H9 (cell line): ENCODE measurements at places on chromosomes 1 and 21. TPM values are rescaled to one million over a fixed set of nuclear protein-coding genes. Genes with fewer than 3 reads are reported as not detected.

The ZNF593OS gene
- not detected in 2 replicates for total RNA-seq

The OXCT2 gene
- total RNA-seq: 3.7 and 4.3 TPM in 2 replicates

The C1QTNF12 gene
- 4.4 and 4.7 TPM in 2 replicates for total RNA-seq

The GIPC2 gene
- total RNA-seq: 0.85 and 0.90 TPM in 2 replicates

The HOOK1 gene
- 31.0 and 42.0 TPM in 2 replicates for total RNA-seq

The HPCA gene
- 1.1 and 1.2 TPM in 2 replicates for total RNA-seq

The RSPH1 gene
- 0.31 TPM in 1 of 2 replicates, not detected in the other for total RNA-seq

The HSPA6 gene
- total RNA-seq: not detected in 2 replicates

DNA sequence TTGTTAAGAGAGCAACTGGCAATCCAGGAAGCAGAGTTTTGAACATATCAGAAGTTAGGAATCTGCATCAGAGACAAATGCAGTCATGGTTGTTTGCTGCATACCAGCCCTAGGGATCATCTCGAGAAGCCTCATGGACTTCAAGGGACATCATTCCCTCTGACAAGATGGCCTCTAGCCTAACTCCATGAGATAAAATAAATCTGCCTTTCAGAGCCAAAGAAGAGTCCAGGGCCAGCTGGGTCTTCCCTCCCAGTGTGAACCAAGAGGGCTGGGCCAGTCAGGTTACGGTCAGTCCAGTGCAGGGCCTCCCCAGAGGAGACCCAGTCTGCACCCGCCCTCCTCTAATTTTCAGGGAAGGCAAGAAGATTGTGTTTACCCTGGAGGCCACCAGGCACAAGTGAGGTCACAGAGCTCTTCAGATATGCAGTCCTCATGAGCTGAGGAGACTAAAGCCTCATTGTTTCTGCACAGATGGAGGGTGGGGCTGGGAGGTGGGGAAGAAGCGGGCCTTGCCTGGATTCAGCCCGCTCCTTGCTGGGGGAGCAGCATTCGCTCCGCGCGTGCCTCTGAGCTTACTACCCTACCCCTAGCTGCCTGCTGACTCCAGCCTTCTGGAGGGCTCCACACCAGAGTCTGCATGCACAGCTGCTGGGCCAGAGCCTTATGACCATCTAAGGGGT lies 52.8 kb downstream of the CAPN2 start:
- DNase-seq: no peak

DNA sequence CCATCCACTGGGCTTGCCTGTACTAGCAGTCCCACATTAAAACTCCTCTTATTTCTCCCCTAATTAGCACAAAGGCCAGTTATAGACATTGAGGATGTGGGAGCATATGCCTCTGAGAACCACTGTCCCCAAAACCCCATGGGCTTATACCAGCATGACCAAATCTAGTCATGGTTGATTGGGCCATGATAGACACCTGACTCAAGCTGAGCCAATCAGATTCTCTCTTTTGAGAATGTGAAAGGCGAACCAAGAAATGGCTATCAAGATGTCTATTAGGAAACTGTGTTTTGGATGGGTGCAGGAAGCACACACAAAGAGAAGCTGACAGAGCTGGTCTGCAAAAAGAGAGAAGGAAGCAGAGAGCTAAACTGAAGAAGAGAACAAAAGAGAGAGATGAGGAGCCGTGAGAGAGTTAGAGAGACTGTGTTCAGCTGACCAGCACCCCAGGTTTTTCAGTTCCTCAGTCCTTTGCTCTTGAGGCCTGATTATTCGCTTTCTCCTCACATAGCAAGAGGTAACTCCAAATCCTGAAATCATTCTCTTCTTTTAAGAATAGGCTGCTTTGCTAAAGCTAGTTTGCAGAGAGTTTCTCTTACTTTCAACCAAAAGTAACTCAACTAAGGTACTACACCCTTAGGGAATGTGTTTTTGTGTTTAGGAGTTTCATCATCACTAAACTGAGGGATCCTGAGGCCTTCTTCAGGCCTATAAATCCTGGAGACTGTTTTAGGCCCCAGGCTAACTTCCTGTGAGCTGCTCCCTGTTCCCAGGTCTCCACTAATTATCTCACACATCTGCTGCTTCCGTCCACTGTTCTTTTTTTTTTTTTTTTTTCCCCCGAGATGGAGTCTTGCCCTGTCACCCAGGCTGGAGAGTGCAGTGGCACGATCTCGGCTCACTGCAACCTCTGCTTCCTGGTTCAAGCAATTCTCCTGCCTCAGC lies 7.9 kb upstream of the TIPRL start:
- DNase-seq: no peak

- no peak for DNase-seq
Measured at GRCh38 chr21:19353256-19353655, 949.7 kb upstream of the TMPRSS15 start.

- peak; percentile 86 for DNase-seq
Measured at GRCh38 chr21:26842974-26843932, 2.0 kb downstream of the ADAMTS1 start.

DNA sequence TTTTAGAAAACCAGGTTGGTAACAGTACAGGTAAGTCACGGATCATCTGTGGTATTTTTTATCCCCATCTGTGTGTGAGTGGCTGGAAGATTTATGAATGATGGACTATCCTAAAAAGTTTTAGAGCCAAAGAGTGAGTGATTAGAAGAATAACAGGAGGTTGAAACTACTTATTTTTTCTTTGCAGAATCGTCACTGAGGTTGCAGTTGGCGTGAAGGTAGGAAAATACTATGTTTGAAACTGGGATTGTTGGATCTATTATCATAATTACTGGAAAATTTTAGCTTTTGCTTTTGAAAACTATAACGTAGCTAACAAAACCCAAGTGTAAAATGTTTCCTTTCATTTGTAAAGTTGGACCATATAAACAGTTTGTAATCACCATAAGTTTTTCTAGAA lies 1.8 kb downstream of the PTBP2 start:
- DNase-seq: no peak

DNA sequence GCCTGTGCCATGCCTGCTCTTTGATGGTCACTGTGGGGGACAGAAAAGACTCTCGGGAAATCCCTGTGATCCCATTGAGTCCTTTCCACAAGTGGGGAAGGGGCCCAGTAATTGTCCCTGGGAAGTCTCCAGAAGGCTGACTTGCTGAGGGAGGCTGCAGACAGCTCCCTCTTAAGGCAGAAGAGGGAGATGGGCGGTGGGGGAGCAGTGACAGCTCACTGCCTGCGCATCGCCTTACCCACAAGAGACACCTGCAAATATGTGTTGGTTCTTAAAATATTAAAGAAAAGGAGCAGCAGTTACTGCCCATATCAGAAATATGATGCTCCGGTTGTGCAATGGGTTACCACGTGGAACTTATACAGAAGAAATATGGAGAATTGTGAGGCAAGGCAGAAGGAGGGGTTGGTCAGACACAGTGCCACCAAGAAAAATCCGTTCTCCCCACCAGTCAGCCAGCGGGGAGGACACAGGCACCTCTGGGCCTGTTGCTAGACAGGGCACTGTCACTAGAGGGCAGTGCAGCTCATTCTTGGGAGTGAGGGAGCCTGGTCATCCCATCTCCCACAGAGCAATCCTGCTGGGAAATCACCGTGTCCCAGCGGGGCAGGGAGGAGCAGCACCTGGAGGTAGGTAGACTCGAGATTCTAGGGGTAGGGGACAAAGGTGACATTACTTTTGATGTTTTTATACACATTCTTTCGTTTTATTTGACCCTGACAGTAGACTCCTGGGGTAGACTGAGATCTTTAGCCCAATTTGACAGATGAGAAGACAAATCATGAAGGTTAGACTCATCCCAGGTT lies 6.9 kb upstream of the CAMK1G start:
- peak; percentile 85 for DNase-seq

DNA sequence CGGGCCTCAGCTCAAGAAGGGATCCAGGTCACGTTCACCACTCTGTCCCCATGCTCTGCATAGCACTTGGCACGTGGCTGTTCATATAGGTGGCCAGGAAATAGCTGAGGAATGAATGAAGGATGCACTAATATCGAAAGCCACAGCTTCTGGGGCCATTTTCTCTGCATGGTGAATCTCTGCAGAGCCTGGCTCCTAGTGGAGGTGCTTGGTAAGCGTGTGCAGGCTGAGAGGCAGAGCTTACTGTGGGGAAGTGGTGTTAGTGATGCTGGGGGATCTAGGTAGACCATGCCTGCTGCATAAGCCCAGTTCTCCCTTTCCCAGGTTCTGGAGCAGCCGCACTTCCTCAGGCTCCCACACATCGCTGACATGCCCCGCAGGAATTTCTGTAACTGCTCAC lies 8.3 kb downstream of the CSRP1 start:
- DNase-seq: no peak

- DNase-seq: no peak
Measured at GRCh38 chr1:213521206-213521605, 466.6 kb upstream of the PROX1 start.

- no peak for DNase-seq
Measured at GRCh38 chr1:173285048-173285447, 77.9 kb upstream of the TNFSF4 start.

DNA sequence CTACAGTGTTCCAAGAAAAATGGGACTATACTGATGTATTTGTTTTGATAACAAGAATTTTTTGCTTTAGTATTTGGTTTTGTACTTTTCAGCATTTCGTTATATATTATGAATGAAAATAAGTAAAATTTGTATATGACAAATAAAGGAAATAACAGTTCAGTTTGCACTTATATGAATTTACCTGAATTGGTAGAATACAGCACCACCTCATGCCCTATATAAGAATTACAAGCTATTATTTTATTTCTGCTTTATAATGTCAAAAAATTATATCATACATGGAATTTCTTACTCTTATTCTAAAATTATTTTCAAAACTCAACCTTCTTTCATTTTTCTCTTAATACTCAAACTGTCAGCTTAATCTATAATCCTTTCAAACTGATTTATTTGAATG lies 14.6 kb downstream of the EFCAB7 start:
- DNase-seq: no peak

DNA sequence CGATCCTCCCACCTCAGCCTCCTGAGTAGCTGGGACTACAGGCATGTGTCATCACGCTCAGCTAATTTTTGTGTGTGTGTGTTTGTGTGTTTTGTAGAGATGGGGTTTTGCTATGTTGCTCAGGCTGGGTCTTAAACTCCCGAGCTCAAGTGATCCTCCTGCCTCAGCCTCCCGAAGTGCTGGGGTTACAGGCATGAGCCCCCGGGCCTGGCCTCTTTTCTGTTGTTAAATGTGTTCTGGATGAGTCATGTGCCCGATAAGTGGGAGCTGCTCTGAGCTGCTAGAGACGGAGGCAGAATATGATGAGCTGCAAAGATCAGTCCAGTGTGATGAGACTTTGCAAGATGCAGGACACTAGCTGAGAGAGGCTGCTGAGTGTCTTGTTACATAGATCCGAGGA lies 75.5 kb downstream of the VPS13D start:
- no peak for DNase-seq

DNA sequence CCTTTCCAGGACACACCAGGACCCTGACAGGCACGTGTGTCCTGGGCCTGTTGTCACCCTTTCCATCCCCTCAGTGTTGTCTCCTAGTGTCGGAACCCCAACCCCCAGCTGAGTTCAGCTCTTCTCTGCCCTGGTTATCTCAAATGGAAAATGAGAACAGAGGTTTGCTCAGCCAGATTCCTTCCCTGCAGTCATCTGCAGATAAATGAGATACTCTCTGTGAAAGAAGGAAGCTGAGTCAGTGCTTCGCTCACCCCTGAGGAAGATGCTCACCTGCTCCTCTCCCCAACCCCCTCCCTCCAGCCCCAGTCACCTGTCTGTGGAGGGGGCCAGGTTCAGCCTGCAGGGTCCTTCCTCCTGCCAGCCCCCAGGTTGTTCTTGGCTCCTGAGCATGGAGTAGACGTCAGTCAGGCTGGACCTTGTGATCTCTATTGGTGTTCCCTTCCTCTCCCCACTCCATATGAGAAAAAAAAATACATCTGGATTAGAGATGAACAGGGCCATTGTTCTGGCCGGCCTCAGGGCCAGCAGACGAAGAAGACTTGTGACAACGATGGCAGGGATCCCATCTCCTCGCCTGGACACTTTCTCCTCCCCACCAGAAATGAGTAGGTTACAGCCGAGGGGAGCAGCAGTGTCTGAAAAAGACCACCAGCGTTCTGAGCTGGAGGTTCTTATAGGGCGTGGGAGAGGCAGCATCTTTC lies 20.9 kb downstream of the PHGDH start:
- DNase-seq: no peak

- no peak for DNase-seq
Measured at GRCh38 chr1:38529391-38529790, 330.2 kb downstream of the RRAGC start.

GRCh38 chr1:114296413-114296812 lies 142.7 kb upstream of the SYT6 start:
- no peak for DNase-seq

DNA sequence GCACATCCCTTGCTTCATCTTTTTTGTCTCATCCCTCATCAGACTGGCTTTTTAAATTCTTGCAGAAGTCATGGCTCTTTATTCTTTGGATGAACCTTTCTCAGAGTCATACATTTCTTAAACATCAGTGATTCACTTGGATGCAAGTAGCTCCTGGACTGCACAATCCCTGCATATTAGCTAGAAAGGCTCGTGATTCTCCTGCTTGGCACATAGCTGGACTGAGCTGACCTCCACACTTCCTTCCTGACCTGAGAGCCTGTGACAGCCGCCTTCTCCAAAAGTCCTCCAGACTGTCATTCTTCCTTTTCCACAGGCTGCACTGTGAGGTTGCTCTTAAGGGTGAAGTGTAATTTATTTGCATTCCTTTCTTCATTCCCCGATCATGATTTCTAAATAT lies 109.4 kb downstream of the RGL1 start:
- DNase-seq: no peak

DNA sequence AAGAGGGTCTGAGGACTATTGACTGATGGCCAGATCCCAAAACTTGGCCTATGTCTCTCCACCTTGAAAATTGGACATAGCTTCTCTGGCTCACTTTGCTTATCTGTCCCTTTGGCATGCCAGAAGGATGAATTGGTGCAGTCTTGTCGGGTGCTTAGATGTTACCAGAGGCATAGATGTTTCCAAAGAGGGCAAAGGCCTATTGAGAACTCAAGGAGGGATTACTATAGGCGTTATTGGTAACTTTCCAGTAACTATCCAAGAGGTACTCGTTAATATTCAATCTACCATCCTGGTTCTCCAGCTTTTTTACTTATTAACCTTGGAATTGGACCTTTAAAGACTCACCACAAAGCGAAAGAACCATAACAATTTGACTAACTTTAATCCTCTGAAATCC lies 368.3 kb upstream of the ESRRG start:
- DNase-seq: no peak

GRCh38 chr1:165365341-165365740 lies 8.8 kb upstream of the LMX1A start:
- DNase-seq: no peak

DNA sequence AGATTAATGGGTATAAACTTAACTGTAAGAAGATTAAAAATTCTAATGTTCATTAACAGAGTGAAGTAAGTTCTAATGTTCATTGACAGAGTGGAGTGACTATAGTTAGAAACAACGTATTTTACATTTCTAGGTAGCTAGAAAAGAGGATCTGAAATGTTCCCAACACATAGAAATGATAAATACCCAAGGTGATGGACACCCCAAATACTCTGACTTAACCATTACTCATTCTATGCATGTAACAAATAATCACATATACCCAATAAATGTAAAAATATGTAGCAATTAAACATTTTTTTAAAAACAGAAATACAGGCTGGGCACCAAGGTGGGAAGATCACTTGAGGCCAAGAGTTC lies 62.1 kb downstream of the ABL2 start:
- DNase-seq: no peak

GRCh38 chr1:207077470-207078377 lies 10.9 kb upstream of the C4BPB start:
- peak; percentile 55 for DNase-seq

- no peak for DNase-seq
Measured at GRCh38 chr1:176556288-176556687, 93.3 kb downstream of the PAPPA2 start.
